Stimulated activated CD8-positive, alpha-beta memory T cell treated with anti-CD3 and anti-CD28 coated beads, Interleukin-2, amount 100 ng/mL, for 1 hour (primary cell): ENCODE measurements at places on chromosomes 6 and 20.

DNA sequence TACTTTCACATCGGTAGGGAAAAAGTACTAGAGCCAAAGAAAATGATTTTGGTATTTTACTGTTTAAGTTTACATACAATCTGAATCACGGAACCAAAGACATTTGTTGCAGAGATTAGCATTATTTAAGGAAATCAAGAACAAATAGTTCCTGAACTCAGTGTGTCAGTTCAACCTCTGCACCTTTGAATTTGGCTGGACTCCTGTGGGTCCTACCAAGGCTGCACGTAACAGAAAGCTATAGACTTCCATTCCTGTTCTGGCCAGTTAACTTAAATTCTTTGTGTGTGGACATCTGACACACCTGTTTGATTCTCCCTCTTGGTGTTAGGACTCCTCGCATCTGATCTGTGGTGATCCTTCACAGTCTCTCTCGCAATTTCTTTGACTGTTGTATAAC is 69.6 kb downstream of the MACROD2 start:
- DNase-seq, result no peak

GRCh38 chr20:7226156-7226555 is 458.7 kb downstream of the BMP2 start:
- DNase-seq, result no peak

DNA sequence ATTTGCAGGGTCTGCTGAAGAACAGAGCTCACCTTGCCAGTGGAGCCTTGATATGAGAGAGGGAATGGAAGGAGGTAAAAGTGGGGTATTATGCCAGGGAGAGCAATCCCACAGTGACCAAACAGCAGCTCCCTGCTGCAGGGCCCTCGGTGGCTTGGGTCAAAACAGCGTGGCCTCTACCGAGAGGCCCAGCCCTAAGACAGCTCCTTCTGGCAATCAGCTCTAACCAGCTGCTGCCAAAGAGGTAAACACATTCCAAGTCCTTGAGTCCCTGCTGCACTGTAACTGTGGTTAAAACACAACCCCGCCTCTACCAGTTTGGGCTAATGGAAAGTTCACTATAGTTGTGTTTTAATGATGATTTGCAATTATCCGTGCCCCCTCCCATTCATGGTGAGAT is 1.4 kb upstream of the DAAM2 start:
- no peak for DNase-seq

DNA sequence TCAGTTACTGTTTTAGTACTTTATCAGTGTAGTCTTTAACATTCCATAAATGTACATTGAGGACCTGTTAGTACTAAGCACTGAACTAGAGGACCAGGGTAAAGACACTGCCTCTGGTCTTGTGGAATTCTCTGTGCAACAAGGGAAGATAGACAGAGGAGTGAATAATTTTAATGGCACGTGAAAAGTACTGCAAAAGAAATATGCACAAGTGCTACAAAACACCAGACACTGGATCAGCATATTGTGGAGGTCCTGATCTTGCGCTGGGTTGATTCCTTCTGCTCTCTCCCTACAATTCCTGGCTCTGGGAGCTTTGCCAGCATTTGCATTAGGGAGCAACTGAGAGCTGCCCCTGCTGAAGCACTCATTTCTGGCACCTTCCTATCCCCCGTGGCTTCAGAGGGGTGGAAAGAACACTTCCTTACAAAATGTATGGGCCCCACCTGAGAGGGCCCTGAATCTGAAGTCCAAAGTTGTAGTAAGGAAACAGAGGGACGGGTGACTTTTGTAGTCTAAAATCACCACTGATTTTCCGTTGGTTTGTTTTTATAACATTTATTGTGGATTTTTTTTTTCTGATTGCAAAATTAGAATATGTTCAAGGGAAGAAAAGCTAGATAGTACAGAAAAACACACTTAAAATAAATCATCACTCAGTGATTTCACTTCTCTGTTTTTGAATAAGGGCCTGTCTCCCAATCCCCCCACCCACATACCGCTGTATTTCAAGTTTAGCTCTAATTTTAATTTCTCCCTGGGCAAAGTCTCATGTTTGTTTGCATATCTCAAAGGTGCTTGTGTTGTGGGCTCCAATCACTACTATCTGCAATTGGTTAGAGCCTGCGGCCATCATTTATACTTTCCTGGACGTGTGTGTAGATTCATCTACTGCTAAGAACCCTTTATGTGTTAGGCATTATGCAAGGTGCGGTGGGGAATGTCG is 4.9 kb downstream of the PKIG start:
- DNase-seq, result no peak

GRCh38 chr20:61936701-61937131 is 129.0 kb downstream of the TAF4 start:
- DNase-seq, result no peak

DNA sequence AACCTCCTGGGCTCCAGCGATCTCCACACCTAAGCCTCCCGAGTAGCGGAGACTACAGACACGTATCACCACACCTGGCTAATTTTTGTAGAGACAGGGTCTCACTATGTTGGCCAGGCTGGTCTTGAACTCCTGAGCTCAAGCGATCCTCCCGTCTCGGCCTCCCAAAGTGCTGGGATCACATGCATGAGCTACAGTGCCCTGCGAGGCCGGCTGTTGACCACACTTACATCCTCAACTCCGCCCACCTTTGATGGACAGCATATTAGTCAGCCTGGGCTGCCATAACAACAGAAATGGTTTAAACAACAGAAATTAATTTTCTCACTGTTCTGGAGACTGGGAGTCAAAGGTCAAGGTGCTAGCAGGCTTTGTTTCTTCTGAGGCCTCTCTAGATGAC is 107.7 kb downstream of the JPH2 start:
- no peak for DNase-seq

DNA sequence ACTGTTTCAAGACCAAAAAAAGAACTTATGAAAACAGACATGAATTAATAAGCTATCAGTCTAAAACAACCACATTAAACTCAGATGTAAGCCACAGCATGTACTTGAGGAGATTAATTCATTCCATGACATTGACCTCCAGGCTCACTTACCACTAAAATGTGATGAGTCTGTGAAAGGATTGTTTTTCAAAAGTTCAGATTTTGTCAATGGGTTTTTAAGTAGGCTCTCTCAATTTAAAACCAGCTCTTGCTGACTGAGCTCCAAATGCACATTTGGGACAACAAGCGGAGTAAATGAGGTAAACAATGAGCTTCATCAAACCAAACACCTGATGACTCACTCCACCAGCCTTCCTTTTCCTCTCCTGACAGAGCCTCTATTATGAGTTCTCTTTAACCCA is 197.0 kb downstream of the SIM1 start:
- DNase-seq, result no peak

DNA sequence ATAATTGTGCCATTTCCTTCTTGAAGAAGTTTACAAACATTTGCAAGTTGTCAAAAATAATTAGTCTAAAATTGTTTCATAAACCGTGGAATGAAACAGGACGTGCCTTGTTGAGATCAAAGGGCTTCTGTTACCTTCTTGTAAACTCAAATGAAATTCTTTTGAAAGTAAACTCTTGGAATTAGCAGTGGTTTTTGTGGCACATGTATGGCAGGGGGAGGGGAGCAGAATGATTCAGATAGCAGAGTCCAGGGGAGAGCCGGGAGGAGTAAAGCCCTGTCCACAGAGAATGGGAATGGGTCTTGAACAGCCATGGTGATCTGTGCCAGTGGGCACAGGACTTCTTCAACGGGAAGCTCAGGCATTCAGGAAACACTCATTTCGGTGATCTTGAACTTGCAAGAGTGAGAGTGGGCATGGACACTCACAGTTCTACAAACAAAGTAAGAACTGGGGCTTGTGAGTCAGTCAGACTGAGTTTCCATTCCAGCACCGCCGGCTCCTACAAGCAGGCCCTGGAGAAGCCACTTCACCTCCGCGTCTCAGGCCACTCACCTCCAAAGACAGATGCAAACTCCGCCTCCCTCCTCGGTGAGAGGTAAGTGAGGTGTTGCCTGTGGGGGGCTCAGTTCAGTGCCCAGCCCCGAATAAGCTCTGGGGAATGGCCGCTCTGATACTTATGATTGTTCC is 143.1 kb downstream of the CDH26 start:
- DNase-seq, result no peak

DNA sequence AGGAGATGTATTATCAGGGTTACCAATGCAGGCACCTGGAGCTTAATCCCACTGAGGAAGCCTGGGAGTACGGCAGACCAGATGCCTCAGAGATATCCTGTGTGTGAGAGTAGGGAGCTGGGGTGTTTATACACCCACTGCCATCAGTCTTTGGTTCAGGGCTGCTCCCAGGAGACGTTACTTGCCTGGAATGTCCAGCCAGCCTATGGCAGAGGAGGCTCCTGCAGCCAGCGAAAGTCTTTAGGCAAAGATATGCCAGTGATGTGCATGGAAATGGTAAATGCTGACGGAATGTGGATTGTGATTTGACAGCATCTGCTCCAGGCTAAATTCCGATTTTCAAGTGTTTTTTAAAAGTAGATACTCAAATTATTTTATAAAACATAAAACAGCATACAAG is 282.0 kb downstream of the BTBD3 start:
- DNase-seq, result no peak

- DNase-seq, result no peak
Measured at GRCh38 chr20:43853174-43853803, 61.4 kb upstream of the TOX2 start.

- no peak for DNase-seq
Measured at GRCh38 chr20:4987130-4987529, 14.2 kb downstream of the SLC23A2 start.

GRCh38 chr6:157157258-157157657 is 166.1 kb downstream of the TMEM242 start:
- DNase-seq, result no peak

- DNase-seq, result no peak
Measured at GRCh38 chr6:123240626-123241025, 244.6 kb downstream of the CLVS2 start.

GRCh38 chr6:56695702-56696101 is 53.0 kb upstream of the DST start:
- DNase-seq, result no peak

- DNase-seq, result no peak
Measured at GRCh38 chr6:144415014-144415413, 129.9 kb downstream of the UTRN start.

DNA sequence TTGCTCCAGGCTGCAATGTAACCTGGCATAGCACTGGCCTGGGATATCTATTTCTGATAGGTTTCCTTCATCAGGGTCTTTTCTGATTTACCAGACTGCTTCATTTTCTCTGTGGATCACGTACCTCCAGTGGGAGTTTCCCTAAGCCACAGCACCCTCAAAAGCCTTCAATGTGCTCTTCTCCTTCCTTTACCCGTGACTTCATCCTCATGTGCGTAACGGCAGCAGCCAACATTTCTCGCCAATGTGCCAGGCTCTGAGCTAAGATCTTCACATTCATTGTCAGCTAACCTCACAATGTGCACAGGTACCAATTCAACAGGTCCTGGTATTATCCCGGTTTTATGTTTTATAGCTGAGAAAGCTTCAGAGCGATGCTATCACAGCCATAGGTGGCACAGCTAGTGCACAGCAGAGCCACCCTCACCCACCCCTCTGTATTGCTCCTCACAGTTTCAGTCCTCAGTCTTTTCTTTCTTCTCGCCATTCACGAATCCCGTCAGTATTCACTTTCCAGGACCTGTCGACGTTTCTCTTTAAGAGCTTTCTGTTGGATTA is 58.2 kb downstream of the TNFAIP3 start:
- no peak for DNase-seq

- no peak for DNase-seq
Measured at GRCh38 chr20:50872560-50873425, 58.4 kb downstream of the ADNP start.

DNA sequence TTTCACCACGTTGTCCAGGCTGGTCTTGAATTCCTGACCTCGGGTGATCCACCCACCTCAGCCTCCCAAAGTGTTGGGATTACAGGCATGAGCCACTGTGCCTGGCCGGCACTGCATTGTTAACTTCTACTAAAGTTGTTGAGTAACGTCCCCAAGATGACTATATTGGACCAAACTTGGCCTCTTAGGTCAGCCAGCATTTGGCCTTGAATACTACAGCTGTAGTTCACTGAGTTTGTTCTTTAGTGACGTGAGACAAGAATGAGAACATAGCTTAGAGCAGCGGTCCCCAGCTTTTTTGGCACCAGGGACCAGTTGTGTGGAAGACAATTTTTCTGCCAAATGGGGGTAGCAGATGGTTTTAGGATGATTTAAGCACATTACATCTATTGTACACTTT is 237.1 kb downstream of the TBC1D7 start:
- DNase-seq, result no peak

DNA sequence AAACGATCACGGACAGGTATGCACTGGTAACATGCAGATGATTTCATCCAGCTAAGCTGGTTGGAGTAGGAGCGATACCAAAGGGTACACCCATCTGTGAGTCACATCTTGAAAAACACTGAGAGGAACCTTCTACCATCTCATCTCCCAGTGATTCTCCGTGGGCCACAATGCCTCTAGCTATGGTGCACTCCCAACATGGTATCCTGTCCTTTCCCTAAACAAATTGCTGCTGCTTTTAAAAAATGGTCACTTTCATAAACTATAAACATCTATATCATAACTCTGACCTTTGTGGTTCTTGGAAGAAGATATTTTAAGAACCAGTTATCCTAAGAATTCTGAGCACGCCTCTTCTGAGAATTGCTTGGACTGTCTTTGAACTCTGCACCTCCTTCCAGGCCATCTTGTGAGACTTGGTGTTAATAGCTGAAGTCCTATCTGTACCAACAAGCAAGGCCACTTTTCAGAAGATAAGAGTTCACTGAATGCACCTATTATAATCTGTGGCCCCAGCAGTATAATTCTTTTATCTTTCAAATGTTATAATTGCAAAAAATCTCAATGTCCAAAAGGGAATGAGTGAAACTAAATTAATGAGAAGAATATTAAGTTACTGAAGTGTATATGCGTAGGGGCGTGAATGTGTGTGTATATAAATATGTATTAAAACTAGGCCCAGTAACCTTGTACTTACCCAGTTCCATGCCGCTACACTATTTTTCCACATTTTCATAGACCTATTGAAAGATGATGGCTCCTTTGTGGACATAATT is 70.5 kb upstream of the TPD52L1 start:
- DNase-seq, result no peak

- no peak for DNase-seq
Measured at GRCh38 chr20:21709535-21709904, 4.1 kb downstream of the PAX1 start.

DNA sequence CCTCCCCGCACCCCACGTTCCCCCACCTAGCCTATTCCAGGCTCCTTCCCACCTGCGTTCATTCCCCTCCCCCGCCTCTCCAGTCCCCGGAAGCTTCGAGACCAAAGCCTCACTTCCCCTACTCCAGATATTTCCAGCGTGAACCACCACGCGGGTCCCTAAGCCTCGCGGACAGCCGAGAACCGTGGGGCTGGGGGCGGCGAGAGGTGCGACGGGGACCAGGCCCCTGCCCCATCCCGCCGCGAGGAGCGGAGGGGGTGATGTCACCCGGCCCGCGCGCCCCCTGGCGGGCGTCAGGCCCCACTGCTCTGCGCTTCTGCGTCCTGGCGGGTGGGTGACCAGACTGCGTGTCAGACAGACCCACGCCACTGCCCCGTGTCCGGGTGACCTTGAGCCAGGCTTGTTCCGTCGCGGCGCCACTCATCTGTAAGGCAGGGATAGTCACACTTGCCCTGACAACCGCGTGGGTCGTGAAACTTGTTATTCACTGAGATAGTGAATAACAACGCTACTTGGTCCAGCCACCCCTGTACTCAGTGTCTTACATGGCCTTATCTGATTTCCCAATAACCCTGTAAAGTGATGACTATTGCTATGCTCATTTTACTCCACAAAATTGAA is 9.0 kb upstream of the HSP90AB1 start:
- DNase-seq, result peak; percentile 59

GRCh38 chr6:45606831-45607400 is 229.2 kb upstream of the SUPT3H start:
- no peak for DNase-seq
